Globus pallidus (tissue), 1 donor: ENCODE measurements at places on chromosomes 2 and 18.

GRCh38 chr2:113234721-113235346 is 43.9 kb downstream of the PAX8 start:
- DNase-seq = no peak

DNA sequence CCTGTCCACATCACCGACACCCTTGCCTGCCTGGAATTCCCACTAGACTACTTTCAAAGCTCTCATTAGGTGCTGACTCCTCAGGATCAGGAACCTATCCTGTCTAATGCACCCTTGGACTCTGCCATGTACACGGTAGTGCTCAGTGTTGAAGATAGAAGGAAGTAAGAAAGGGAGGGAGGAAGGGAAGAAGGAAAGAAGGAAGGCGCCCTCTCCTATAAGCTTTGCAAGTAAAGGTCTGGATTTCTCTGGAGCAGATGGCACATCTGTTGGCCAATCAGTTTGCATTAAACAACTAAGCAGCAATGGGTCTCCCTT is 45.3 kb downstream of the SCTR start:
- no peak for DNase-seq

DNA sequence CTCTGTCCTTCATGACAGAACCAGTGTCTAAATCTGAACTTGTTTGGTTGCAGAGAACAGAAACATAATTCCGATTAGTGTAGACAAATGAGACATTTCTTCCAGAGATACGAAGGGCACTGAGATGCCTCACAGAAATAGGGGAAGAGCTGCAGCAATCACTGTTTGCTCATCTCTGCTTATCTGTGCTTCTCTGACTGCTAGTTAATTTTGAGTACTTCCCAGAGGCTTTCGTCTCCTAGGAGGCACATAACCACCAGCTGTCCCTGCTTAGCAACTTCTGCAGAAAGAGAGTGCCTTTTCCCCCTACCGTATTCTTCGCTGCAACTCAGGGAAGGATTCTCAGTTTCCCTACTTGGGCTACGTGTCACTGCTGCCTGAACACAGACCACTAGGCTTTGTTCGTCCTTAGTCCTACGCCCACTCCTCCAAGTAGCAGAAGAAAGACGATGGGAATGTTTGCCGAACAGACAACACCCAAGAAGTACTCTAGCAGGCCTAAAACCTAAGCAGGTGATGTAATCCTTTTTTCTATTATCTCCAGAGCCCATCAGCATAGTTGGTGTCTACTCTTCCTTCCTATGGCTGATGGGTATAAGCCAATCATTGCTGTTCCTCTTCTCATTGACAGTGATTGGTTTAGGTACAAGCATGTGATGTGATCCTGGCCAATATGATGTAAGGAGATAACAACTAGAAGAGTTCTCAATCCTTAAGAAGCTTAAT is 63.6 kb downstream of the TNP1 start:
- no peak for DNase-seq

DNA sequence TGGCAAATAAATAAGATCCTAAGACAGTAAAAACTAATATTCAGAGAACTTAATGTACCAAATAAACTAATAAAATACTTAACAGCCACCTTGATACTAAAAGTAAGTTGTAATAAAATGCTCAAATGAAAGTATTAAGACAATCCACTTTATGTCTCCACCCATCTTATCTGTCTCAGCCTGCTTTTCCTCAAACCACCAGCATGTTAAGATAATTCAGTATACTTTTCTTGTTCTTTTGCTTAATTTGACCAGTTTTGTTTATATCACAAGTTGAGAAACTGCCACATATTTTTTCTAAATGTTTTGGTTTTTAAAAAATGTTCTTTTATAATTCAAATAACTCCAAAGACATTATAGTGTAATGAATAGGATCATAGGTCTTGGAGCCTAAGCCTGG is 142.0 kb downstream of the MBD5 start:
- DNase-seq = no peak

DNA sequence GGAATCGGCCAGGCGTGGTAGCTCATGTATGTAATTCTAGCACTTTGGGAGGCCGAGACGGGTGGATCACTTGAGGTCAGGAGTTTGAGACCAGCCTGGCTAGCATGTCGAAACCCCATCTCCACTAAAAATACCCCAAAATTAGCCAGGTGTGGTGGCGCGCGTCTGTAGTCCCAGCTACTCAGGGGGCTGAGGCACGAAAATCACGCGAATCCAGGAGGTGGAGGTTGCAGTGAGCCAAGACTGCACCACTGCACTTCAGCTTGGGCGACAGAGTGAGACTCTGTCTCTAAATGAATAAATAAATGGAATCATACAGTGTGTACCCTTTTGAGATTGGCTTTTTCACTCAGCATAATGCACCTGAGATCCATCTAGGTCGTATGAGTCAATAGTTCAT is 19.4 kb upstream of the TTC39C start:
- no peak for DNase-seq

DNA sequence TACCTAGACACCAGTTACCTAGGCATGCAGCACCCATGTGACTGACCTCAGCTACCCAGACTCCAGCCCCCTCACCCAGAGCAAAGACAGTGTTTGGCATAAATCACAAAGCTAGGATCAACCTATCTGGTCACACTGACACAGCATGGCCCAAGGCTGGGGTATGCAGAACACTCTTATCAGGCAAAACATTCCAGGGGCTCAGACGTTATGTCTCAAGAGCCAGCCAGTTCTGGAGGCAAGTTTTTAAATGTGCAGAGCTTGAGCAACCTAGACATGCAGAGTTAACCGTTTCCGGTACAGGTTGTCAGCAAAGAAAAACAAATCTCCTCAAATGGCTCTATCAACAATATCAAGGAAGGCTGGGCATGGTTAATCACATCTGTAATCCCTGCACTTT is 92.8 kb downstream of the AP1S3 start:
- DNase-seq = no peak

- DNase-seq = no peak
These were observed 38.0 kb downstream of the CYP1B1 start for GRCh38 chr2:38037757-38038621.

GRCh38 chr18:59631583-59632181 is 65.5 kb downstream of the CCBE1 start:
- no peak for DNase-seq

DNA sequence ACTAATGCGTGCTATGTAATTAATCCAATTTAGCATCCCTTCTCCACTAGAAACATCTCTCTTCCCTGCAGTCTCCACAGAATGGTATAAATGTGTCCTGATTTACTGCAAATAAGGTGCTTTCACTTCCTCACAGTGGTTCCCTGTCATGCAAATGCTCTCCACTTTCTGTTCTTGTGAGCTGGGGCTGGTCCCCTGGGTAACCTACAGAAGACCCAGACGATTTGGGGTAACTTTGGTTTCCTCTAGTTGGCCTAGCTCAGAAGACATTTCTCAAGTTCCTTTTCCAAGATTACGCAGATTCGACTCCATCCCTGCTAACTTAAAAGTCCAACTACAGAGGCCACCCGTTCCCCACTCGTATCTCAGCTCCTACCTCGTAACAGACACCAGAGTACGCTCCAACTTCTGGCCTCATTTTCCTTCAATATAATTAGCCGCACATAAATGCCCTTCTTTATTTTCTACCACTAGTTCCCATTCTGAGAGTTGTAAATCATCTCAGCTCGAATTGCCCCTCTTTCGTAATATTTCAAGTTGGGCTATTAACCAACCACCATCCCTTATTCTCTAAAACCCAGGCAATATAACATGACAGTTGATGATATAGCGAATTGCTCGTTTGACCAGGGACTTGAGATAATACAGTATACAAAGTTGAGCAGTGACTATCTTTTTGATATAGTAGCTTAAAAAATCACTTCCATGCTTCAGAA is 28.8 kb upstream of the NEDD4L start:
- peak; percentile 66 for DNase-seq

GRCh38 chr2:100610381-100610831 is 47.6 kb downstream of the PDCL3 start:
- peak; percentile 62 for DNase-seq

DNA sequence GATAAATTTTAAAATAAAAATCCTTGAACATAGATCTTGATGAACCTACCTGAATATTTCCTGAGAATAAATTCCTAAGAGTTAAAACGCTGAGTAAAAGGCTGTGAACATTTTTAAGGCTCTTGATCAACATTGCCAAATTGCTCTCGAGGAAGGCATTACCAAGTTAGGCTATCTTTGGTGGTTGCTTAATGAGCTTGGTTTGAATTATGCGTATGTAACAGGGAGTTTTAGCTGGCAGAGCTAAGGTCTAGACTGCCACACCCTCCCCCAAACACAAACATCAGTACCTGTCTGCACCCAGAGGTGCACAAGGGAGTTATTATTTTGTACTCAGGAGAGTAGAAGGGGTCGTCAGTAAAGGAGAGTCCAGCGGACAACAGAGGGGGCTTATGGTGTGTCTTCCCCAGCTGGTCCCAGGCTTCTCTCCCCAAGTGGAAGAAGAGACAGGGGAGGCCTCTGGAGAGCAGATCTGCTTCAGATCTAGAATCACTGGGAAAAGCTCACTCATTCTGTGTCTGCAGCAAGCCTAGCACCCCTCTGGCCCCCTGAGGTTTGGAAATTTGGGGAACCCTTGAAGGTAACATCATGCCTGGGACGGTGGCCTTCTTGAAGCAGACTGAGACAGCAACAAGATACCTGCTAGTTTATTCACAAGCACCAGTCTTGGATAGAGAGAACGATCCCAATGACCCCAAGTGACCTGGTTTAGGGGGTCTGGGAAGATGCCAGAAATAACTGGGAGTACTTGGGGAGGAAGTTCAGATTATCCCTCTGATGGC is 197.2 kb upstream of the ID2 start:
- no peak for DNase-seq

- no peak for DNase-seq
These were observed 251.5 kb downstream of the TXNL1 start for GRCh38 chr18:56386856-56387255.

DNA sequence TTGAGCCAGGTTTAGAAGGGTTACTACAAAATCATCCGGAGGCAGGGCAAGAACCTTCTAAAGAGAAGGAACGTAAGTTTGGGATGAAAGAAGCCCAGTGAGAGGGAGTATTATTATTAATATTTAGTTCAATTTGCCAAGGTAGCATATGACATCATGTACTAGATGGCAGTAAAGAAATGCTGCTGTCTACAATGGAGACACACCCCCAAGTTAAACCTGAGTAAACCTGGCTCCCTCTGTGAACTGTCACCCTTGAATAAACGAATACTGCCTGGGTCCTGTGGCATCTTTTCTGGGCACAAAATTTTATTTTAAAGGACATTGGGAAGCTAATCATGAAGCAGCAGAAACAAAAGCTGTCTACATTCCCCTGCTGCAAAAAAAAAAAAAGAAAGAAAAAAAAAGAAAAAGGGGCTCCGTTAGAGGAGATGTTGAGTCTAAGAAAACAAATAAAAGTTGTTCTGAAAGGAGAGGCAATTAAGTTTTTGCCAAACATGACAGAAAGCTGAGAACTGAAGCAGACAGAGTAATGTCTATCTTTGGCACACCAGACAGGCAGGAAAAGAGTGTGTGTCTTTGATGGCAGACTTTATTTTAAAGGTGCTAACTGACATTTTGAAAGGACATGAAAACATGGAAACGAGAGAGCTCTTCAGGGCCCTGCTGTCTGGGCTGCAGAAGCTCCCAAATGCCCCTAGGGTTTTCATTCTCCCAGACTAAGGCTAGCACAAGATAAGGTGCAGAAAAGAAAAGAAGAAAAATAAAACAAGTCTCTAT is 557.7 kb upstream of the CHAC2 start:
- no peak for DNase-seq

DNA sequence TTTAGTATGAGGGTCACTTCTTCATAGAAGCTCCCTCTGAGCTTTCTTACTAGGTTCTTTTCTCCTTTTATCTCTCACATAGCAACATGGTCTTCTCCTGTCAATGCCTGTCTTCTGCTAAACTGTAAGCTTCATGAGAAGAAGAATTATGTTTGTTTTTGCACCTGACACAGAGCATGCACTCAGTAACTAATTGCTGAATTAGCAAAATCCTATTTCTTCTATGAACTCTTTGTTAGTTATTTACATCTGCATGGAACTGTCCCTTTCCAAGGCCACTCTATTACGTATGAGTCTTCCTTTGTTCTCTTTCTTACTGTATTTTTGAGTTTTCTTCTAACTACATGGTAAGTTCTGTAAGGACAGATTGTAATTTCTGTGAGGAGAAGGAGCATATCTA is 63.4 kb downstream of the THSD7B start:
- DNase-seq = no peak

DNA sequence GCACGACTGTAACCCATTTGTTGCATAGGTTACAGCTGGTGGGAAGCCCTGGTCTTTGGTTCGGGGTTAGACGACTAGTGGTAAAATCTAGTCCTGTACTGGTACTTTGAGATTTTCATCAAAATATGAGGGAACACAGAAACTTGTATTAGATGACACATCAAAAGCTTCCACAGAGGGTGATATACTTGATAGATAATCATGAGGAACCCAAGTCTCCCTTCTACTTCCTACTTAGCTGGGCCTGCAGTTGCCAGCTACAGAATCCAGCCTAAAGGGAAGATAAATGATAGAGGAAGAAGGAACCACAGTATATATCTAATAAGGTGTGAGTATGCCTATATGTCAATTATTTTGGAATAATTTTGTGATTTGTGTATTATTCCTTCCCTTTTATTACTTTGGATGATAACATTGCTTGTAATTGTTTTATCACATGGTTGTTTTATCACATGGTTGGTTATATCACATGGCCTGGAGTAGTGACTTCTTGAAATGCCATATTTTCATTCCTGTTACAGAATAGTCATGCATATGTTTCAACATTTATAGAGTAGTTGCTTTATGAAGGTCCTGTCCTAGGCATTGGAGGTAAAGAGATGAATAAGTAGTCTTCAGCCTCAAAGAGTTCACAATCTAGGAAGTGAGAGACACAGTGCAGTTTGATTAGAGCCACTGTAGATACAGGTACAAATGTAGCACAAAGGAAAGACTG is 2.9 kb downstream of the AGPS start:
- DNase-seq = no peak

DNA sequence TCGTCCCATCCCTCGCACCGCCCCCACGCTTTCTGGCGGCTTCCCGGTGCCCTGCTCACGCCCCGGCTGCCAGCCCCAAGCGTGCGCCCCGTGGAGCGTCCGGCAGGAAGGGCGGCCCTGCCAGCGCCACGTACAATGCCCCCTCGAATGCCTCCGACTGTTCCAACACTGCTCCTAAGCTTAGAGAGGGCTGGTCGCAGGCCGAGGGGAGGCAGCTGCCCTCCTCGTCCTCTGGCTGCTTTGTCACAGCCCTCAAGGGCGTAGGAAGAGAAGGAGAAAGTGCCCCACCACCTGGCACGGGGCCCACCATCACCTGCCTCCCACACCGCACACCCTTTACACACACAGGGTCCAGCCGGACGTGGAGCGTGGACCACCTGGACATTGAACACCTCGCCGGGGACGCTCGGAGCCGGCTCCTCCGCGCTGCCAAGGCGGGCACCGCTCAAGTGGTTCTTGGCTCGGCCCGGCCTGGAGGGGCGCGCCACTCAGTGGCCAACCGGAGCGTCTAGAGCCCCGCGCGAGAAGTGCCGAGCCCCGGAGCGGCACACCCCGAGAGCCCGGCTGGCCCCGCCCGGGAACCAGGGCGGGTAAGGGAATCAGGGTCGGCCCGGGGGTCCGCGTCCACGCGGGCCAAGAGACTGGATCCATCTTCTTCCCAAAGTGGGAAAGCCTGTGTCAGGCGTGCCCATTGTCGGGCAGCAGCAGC is 830 bp downstream of the DNER start:
- DNase-seq = peak; percentile 83
